ENCODE measurements at places on chromosomes 5 and 9. TPM values are rescaled to one million over a fixed set of nuclear protein-coding genes. Genes with fewer than 3 reads are reported as not detected.

- no peak overlapping the region for H3K27ac ChIP-seq
- H3K4me3 ChIP-seq = no peak overlapping the region
- no peaks in the 10 kb centered on the region for H3K4me1 ChIP-seq
- H3K27me3 ChIP-seq = no peaks in the 10 kb centered on the region
Observed at GRCh38 chr5:121919046-121919445, 42.7 kb upstream of the SRFBP1 start.

- no peak overlapping the region for H3K4me3 ChIP-seq
- no peaks in the 10 kb centered on the region for H3K27me3 ChIP-seq
- no peaks in the 10 kb centered on the region for H3K4me1 ChIP-seq
Observed at GRCh38 chr9:3285365-3286161, 240.2 kb downstream of the RFX3 start.

Gene GALT
- 8.1 TPM for total RNA-seq

Gene TRIP13
- 0.55 TPM for total RNA-seq

Gene AK8
- not detected for total RNA-seq

All from gastrocnemius medialis (tissue), 4 donors.